ENCODE measurements at places on chromosomes 1 and 21. TPM values are rescaled to one million over a fixed set of nuclear protein-coding genes. Genes with fewer than 3 reads are reported as not detected.

- no peak overlapping the region for H3K4me3 ChIP-seq
- DNase-seq: no peak
- no peak overlapping the region for H3K27ac ChIP-seq
- no peaks in the 10 kb centered on the region for H3K4me1 ChIP-seq
Observed at GRCh38 chr1:2796890-2797740, 4.4 kb downstream of the TTC34 start.

DNA sequence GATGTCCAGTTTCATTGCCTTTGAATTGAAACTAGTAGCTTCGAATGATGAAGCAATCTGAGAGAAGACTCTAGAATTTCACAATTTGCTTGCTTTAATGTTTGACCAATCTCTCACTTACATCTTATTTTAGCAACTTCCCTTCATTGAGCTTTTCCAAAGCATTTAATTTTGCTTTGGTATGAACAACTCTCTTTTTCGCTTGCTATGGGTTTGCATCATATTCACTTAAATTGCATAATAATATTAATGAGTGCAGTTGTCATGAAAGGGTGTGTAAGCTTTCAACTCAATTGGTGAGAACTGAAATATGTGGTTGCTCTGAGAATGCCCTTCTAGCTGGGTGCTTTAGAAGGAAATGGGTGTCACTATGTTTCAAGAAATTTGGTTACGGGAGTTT, 309.2 kb downstream of the HLX start:
- H3K4me1 ChIP-seq: peaks cover 18% of the 10 kb centered on the region
- no peak overlapping the region for H3K4me3 ChIP-seq
- H3K36me3 ChIP-seq: no peaks in the 10 kb centered on the region
- H3K27ac ChIP-seq: peak overlapping the region; percentile 53
- no peaks in the 10 kb centered on the region for H3K27me3 ChIP-seq
- DNase-seq: peak; percentile 82

DNA sequence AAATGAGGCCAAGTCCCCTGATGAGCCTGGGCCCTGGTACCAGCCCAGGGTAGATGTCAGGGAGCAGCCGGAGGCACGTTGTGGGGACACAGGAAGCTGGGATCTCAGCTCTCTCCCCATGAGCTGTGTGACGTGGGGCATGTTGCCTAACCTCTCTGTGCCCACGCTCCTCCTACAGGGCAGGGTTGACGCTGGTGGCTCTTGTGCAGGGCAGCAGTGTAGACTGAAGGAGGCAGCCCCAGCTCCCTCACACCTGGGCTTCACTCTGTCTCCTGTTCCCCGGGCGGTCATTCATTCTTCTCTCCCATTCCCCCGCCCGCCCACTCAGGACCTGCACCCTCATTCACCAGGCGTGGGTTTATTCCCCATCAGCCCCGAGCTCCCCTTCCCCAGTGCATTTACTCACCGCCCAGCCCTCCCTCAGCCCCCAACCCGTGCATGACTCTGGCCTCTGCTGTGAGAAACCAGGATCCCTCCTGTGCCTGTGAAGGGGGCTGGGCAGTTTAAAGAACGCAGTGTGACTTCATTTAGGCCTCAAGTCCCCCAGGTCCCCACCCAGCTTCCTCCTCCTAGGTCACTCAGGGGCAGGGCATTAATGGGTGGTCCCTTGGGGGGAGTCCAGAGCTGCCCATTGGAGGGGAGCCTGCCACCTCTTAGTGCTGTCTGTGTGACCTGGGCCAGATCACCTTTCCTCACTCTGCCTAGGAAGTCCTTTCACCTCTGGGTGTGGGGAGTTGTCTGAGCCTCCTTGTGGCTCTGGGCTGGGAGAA, 285.7 kb downstream of the PTPRU start:
- H3K36me3 ChIP-seq: no peaks in the 10 kb centered on the region
- H3K4me3 ChIP-seq: no peak overlapping the region
- no peaks in the 10 kb centered on the region for H3K4me1 ChIP-seq
- DNase-seq: no peak
- H3K27ac ChIP-seq: no peak overlapping the region

DNA sequence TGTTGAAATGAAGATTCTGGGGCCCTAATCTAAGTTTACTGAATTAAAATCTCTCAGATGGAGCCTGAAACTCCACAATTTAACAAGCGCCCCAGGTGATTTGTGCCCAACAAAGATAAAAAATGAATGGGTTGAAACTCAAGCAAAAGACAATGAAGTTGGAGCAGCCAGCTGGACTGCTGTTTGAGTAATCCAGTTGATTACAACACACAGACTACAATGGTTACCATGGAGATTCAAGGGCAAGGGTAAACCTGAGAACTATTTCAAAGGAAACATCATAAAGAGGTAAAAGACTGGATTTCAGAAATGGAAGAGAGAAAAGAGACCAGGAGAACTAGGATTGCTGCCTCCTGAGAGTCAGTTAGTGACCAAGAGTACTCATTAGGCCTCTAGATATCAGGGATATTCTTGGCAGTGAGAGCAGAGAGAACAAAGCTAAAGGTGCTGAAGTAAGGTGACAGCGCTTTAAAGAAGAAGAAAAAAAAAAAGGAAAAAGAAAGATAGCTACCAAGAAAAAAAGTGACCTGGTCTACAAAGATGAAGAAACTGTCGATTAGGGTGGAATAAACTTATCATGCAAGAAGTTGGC, 44.5 kb downstream of the LRRC53 start:
- H3K36me3 ChIP-seq: no peaks in the 10 kb centered on the region
- H3K4me3 ChIP-seq: no peak overlapping the region
- no peak for DNase-seq

DNA sequence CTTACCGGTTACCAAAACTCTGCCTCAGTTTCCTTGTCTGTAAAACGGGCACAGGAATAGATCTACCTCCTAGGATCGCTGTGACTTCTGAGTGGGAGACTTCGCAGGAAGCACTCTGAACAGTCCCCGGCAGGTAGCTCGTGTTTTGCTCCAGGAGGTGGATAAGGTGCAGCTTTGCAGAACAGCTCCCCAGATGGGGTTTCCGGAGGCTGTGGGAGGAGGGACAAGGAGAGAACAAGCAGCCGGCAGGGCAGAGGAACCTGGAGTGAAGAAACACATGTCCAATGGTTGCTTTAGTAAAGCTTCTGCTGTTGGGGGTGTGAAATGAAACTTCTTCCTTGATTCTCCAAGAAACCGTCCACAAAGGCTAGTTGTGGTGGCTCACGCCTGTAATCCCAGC, 95.5 kb upstream of the TARDBP start:
- H3K4me3 ChIP-seq: no peak overlapping the region
- H3K4me1 ChIP-seq: peaks cover 6% of the 10 kb centered on the region
- H3K27ac ChIP-seq: no peak overlapping the region
- H3K27me3 ChIP-seq: no peaks in the 10 kb centered on the region
- no peak for DNase-seq

GRCh38 chr21:45831991-45832740, 149.4 kb upstream of the COL6A1 start:
- DNase-seq: no peak
- no peak overlapping the region for H3K27ac ChIP-seq
- no peaks in the 10 kb centered on the region for H3K27me3 ChIP-seq
- H3K36me3 ChIP-seq: no peaks in the 10 kb centered on the region
- no peaks in the 10 kb centered on the region for H3K4me1 ChIP-seq

The KLHDC8A gene
- polyA plus RNA-seq: not detected

The PLA2G2C gene
- polyA plus RNA-seq: not detected

The E2F2 gene
- 0.24 TPM for polyA plus RNA-seq

The ACTA1 gene
- polyA plus RNA-seq: 0.72 TPM

The CLIC6 gene
- polyA plus RNA-seq: not detected

The MTFR1L gene
- polyA plus RNA-seq: 73.5 TPM

The SLC35F3 gene
- 0.78 TPM for polyA plus RNA-seq
